T follicular helper cell (primary cell): ENCODE measurements at places on chromosomes 16 and 17.

DNA sequence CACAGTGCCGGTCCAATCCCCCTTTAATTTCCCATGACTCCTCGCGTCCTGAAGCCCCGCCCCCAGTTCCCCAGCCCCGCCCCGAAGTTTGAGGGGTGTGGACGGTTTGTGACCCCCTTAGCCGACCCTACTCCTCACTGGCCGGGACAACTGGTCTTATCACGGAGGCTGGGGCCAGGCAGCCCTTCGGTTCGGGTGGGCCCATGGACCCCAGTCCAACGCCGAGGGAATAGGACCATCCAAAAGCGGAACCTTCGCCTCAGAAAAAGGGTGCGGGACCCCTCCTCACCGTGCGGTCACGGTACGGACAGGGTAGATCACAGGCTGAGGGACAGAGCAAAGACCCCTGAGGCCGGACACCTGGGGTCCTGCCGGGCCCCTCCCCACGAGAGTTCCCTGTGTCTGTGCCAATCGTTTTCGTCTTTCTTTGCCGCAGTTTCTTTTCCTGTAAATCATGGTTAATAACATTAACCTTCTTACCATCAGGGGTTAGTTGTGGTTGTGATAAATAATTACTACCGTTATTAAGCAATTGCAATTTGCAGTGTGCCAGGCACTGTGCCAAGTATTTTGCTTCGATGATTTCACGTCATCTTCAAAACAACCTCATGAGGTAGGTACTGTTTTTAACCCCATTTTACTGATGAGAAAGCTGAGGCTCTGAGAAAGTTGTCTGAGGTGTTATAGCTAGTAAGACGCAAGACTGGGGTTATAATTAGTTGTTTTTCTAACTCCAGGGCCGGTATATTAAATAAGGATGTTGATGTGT, 543 bp downstream of the TMUB2 start:
- DNase-seq = peak; percentile 34

DNA sequence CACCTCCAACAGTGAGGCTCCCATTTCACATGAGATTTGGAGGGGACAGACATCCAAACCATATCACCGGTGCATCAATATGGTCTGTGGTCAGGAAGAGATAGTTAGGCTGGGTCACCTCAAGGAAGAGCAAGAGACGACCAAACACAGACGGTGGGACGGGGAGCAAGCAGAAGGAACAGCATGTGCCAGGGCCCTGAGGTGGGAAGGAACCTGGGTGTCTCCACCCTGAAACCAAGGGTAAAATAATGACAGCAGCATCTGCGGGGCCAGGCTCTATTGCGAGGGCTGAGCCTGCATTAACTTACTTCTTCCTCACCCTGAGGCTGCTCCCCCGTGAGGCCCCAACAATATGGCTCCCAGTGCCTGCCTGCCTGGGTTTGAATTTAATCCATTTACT, 8.9 kb upstream of the PRSS21 start:
- DNase-seq = no peak

DNA sequence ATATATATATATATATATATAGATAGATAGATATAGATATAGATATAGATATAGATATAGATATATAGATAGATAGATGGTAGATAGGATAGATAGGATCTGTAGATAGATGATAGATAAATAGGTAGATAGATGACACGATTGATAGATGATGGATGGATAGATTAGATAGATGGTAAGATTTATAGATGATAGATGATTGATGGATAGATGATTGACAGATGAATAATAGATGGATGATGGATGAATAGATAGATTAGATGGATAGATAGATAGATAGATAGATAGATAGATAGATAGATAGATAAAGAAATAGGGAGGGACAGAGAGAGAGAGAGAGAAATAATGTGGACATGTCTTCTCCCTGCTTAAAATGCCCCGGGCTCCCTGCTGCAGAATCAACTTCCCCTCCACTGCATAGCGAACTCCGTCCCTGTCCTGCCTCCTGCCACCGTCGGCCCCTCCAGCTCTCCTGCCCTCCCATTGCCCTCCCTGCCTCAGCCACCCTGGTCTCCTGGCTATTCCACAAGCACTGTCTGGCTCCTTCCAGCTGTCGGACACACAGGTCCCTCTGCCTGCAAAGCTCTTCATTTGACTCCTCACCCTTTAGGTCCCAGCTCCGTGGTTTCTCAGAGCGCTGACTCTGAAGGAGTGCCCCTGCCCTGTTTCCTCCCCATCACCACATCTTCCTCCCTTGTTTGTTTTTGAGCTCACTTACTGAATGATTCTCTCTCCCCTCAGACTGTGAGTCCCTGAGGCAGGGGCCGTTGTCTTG, 254.0 kb downstream of the KATNIP start:
- no peak for DNase-seq

- no peak for DNase-seq
These were observed 123.0 kb downstream of the RPTOR start for GRCh38 chr17:80667462-80668277.

DNA sequence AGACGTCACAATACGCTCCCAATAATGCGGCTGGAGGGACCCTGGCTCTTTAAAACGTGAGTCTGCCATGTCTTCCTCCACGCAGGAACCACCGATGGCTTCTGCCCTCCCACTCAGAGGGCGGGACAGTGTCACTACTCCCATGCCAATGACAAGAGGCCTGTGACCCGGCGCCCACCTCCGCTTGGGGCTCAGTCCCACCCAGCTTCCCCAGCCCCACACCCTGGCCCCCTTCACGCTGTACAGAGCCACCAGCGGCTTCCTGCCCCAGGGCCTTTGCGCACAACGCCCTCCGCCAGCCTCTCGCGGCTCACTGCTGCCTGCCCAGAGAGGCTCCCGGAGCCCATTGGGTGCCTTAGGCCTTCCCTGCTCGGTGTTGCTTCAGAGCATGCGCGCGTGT, 29.5 kb upstream of the ZNF469 start:
- no peak for DNase-seq

DNA sequence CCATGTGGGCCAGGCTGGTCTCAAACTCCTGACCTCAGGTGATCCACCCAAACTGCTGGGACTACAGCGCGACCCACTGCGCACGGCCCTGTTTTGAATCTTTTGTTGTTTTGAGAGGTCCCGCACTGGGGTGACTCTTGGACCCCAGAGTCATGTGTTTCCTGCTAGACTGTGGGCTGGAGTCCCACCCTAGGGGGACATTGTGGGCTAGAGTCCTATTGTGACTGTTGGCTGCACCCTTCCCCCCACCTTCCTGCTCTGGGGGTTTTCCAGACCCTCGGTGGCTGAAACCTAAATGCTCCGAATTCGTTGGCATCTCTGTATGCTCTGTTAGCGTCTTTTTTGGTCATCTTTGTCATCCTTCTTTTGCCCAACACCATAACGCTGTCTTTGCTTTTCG, 16.0 kb downstream of the NUPR1 start:
- DNase-seq = no peak
